Stimulated activated CD8-positive, alpha-beta memory T cell treated with anti-CD3 and anti-CD28 coated beads, Interleukin-2, amount 100 ng/mL, for 1 hour (primary cell): ENCODE measurements at places on chromosomes 5 and 9.

DNA sequence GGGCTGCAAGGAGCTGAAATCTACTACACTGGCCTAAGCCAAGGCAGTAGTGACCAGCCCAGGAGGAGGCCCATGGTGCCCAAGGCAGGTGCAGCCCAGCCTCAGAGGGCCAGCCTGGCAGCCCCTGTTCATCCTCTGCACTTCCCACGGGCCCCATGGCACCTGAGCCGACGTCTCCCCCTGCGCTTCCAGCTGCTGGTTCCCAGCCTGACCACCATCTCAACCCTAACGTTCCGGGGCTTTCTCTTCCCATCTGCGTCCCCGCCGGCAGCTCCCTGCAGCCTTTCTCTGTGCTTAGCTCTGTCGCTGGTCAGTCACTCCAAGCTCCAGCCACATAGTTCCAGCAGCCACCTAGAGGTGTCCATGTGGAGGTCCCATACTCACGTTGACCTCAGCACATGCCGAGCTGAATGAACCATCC lies 105.5 kb upstream of the LMX1B start:
- no peak for DNase-seq

DNA sequence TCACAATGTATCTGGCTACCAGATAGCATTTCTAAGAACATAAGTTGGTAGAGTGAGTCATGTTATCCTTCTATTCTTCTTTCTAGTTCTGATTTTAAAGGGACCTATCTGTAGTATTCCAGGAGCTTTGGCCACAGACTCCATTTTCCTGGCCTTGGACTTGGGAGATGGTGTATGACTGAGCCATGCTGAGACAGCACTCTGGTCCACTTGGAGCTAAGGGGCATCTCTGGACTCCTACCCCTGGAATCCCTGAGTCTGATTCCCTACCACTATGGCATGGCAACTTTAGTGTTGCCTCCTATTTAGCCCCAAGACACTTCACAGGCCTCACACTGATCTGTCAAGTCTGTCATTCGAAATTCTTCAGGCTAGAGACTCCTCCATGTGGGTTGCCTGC lies 58.8 kb downstream of the BAAT start:
- DNase-seq, result no peak

- DNase-seq, result no peak
These were observed 493.6 kb downstream of the GADD45G start for GRCh38 chr9:90098408-90098807.

DNA sequence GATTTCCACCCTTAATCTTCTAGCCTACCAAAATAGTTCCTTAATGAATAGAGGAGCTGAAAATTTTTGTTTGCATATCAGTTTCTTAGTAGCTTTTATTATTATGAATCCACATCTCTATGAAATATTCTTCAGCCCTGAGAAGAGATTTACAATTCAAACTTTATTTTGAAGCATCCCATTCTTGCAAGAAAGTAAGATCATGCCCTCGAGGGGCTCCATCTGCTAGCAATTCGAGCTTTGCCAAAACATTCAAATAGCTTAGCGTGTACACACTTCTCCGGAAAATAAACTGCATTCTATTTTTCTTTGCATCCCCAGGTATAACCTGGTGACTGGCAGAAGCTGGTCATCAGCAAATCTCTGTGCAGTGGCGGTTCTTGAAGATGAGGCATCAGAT lies 370.7 kb downstream of the MTRR start:
- no peak for DNase-seq

DNA sequence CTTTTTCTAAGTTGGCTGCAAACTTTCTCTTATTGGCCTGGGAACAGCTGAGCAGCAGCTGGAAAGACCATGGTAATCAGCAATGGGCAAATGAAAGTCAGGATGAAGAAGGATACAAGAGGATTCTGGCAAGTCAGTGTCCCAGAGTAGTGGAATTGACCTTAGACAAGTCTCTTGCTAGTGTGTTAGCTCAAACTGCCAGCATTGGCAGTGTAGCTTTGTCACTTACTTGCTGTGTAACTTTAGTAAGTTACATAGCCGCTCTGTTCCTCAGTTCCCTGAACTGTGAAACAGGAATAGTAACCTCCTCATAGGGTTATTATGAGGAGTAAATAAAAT lies 3.6 kb downstream of the ALDH1A1 start:
- DNase-seq, result no peak

GRCh38 chr5:128920345-128921215 lies 44.7 kb upstream of the SLC27A6 start:
- no peak for DNase-seq

DNA sequence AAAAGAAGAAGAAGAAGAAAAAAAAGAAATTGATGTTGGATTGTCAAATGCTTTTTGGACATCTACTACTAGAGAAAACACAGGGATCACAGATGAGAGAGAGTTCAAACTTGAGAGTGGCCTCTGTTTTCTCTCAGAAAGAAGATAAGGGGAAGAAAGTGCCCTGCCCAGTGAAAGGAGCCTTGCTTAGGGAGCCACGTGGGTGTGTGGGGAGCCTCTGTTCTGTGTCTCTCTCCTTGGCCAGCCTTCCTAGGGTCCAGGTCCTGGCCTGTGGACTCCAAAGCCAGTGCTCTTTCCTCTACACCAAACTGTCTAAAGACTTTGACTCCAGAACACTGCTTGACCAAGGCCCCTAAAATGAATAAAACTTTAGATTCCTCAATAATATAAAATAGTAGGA lies 22.0 kb upstream of the COL15A1 start:
- DNase-seq, result no peak

DNA sequence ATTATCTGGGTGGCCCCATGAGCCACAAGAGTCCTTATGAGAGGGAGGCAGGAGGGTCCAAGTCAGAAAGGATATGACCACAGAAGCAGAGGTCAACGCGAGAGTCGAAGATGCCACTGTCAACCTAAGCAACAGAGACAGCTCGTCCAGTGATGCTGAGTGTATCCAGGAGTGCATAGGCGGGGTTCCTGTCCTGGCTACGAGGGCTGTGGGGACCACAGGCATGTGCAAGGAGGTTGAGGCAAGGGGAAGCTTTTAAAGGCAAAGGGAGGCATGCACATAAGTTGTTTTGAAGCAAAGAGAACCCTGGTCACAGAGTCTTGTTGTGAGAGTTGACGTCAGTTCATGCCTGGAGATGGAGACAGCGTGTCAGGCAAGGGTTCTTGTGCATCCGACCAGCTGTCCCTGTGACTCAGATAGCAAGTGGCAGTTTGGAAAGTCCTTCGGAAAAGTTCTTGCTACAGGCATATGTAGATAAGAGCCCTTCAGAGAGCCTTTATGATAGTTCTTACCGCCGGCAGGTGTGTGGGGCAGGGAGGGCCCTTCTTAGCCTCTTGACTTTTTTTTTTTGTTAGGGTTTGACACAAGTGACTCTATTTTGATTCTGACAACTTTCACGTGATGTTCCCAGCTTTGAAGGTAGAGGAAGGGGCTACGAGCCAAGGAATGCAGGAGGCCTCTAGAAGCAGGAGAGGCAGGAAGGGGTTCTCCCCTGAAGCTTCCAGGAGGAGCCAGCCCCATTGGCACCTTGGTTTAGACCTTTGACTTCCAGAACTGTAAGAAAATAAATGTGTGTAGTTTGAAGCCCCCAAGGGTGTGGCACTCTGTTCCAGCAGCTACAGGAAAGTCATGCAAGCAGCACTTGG lies 66.0 kb upstream of the FCN1 start:
- no peak for DNase-seq

- DNase-seq, result no peak
These were observed 831.3 kb downstream of the MTRR start for GRCh38 chr5:8700222-8700621.

DNA sequence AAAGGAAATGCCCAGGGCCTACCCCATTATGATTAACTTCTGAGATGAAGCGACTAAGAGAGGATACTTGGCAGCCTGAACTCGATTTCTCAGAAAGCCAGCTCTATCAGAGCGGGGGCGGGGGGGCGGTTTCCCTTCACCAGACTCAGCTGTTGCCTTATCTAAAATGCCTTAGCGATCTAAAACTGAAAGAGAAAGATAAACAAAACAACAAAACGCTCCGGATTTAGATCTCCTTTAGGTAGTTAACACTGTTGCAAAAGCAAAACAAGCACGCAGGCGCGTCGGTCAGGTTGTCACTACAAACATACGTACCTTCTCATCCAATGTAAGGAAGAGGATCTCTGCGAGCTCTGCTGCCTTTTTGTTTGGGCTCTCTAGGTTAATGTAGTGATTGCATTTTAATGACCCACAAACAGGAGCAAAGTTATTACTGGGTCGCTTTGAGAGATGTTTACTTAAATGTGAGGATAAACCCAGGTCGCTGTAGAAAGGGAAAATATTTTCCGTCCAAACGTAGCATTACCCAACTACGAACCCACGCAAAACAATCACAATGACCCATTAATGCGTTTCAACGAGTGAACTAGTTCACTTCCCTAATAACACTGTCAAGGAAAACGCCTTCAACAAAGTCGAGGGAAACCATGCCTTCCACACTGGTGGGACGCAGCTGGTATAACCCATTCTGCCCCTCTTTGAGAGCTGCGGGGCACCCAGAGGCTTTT lies 982 bp downstream of the EPB41L4A start:
- no peak for DNase-seq

- no peak for DNase-seq
These were observed 112.7 kb downstream of the NR6A1 start for GRCh38 chr9:124658165-124659017.

- DNase-seq, result no peak
These were observed 481 bp downstream of the MRPL36 start for GRCh38 chr5:1799110-1799601.

DNA sequence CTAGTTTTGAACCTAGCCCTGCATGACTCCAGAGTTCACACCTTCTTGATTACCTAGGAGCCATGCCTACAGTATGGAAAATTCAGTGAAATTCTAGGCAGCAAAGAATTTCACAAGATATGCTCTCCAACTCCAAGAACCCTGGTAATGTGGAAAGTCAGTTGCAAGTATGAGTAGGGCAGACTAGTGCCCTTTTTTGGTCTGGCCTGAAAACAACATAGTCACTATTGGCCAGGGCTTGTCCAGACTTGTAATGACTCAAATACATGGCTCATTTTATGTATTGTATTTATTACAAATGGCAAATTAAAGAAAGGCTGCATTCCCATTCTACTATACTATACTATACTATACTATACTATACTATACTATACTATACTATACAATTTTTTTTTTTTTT lies 160.4 kb downstream of the ESM1 start:
- DNase-seq, result no peak

- DNase-seq, result no peak
These were observed 9.1 kb downstream of the MAMDC2 start for GRCh38 chr9:70052768-70053167.

DNA sequence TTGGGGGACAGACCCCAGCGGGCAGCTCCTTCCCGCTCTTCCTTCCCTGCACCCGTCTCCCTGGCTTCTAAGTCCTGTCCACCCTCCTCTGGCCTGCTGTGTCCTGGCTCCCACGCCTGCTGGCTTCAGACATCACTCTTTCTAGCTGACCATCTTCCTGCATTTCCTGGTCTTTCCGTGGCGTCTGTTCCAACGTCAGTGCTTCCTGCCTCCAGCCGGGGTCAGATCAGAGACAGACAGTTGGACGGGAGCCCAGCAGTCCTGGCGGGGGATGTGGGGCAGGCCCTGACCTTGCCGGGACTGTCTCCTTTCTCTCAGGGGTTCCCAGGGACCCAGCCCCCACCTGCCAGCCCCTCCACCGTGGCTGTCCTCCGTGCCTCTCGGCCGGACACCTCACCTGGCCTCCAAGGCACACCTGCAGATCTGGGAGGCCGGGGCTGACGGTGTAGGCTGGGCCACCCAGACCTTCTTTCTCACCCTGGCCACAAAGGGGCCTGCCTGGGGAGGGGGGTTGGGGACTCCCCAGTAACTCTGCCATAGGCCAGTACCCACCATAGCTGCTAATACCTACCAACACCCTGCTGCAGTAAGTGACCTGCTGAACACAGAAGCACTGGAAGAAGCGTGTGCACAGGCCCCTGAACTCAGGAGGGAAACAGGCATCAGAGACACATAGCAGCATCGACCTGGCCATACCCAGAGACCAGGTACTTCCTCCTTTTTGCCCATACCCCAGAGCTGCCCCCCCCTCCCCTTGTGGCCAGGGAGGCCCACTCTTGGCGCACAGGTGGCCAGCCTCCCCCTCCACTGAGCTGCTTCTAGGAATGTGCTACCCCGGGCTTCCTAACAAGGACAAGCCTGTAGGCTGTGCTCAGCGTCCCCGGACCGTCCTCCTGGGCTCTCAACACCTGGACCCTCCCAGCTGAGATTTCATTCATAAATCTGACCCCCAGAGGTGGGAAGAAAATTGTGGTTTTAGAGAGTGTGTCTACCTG lies 5.1 kb downstream of the NRARP start:
- no peak for DNase-seq

DNA sequence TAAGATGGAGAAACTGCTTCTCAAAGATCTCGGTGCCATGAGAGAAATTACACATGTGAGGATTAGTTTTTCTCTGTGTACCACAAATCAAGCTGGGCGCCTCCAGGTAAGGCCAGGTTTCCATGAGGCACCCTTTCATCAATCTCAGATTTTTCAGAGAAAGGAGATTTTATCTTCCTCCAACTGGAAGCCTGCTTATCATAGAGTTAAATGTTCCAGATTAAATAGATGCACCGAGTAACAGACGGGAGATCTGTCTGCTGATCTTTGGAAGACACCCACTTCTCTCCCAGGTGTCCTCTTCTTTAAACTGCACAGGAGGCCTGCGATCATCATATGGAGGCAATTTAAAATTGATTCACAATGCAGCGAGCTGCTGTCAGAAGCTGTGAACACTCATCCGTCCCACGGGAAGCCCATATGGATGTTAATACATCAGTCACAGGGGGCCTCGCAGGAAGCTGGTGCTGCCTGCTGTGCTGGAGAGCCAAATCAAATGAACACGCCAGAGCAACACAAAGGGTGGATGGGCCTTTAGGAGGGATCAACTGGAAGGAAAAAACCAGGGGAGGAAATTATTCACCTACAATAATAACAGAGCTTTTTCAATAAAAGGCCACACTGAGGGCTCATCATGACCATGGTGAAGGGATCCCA lies 93.3 kb downstream of the TLE1 start:
- no peak for DNase-seq

DNA sequence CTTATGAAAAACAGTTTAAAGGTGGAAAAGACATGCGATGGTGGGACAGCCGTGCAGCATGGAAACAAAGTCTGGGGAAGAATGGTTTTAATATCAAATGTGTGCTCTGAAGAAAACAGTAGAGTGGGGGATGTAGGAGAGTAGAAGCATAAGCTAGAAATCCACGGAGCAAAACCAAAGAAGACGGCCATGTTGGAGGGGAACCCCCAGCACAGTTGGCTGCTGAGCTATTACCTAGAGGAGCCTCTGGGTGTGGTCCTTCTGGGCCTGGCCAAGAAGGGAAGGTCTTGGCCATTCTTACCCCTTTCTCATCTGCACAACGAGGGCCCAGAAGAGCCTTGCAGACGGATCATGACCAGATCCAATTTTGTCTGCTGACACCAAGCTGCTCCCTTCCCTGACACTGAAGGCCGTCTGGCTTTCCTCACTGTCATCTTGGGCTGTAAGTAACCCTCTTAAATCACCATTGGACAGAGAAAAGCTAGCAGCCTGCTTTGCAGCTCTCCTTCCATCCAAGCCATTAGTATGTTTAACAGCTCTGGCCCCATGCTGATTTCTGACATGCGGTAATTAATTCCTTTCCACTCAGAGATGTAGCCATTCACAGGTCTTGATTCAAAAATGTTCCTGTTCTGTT lies 189.5 kb downstream of the SEC61B start:
- DNase-seq, result no peak
